ENCODE measurements at places on chromosomes 7 and 10.

DNA sequence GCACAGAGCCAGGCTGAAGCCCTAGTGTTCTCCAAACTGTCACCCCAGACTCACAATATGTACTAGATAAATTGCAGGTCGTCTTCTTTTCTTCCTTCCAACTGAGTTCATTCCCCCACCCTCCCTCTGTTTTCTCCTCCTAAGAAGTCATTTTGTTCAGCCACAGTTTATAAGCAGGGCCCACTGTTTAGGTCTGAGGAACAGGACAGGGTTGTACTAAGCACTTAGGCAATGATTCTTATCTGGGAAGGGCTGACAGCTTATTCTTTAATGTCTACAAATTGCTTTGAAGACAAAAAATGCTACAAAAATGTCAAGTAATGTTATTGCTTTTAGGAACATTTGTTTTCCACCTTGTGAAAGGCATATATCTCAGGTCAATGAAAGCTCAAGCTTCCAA lies 59.1 kb downstream of the CDC123 start:
- no peak for DNase-seq

DNA sequence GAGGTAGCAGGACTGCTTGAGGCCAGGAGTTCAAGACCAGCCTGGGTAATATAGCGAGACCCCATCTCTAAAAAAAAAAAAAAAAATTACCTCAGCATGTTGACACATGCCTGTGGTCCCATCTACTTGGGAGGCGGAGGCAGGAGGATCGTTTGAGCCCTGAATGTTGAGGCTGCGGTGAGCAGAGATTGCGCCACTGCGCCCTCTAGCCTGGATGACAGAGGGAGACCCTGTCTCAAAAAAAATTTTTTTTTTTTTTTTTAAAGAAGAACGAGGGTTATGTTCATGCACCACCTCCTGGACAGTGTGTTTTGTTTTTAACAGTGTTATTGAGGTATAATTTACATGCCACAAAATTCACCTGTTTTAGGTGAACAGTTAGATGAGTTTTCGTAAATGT lies 51.1 kb upstream of the SEPHS1 start:
- no peak for DNase-seq

DNA sequence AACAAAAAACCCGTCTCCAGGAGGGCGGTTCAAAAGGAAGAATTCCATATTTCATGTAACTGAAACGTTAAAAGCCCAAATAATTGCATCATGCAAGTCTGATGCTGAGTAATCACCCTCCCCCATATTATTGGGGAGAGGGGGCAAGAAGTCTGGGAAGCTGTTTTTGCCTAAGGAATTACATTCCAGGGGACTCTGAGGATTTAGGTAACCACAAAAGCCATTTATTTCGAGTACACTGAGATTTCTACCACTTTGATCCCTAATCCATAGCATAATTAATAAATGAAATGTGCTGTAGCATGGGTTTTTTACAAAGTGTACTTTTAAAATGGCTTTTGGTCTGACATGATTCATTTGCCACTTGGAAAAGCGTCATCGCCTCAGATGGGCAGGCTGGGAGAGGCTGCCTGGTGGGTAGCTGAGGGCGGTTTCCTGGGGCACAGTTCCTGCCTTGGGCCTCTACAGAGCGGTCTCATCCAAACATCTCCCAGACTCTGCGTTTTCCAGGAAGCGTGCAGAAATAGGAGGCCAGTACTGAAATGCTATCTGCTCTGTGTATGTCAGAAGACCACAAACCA lies 106.5 kb downstream of the TCF7L2 start:
- no peak for DNase-seq

DNA sequence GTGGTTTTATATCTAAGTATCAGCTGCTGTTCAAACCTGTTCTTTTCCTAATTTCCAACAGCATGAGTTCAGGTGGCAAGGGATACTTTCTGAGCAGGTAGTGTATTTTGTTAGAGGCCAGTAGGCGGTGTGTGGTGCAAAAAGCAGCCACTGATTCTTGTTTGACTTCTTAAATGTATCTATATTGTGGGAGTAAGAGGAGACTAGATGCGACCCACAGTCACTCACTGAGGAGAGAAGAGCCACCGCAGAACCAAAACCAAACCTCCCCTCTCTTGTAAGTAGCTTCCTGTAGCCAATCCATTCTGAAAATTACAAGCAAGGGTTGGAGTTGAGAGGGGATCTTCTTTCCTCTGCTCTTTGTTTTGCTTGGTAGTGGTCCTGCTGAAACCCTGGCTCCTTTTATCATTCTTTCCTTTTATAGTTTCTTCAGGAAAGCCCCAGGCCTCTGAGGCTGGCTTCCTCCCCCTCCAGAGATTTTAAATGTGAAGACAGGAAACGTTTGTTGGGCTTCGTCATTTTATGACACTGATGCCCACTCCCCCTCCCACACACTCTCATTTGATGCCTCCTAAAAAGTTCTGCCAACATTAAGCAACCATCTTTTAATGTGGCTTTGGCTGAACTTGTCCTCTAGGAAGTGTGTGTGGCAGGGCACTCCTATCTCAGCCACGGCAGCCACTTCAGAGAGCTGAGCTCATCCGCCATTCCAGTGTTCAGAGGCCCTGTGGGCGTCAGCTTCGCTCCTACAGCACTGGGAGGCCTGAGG lies 566.0 kb downstream of the SUGCT start:
- peak; percentile 19 for DNase-seq

DNA sequence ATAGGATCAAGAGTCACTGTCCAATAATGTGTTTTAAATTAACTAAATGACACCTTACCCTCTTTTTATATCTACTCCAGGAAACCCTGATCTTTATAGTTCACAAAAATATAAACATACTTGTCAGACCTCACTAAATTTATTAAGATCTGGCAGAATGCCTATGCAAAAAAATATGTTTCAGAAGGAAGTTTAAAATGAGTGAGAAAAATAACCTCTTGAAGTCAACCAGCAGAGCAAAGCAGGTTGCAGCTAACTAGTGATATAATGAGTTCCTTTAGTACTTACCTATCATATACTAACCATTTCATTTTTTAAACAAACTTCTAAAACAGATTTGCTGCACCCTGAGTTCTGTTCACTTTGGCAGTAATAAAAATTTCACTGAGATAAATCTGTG lies 14.0 kb upstream of the HGF start:
- DNase-seq, result no peak

GRCh38 chr10:51075873-51076229 lies 1.6 kb downstream of the PRKG1 start:
- no peak for DNase-seq

DNA sequence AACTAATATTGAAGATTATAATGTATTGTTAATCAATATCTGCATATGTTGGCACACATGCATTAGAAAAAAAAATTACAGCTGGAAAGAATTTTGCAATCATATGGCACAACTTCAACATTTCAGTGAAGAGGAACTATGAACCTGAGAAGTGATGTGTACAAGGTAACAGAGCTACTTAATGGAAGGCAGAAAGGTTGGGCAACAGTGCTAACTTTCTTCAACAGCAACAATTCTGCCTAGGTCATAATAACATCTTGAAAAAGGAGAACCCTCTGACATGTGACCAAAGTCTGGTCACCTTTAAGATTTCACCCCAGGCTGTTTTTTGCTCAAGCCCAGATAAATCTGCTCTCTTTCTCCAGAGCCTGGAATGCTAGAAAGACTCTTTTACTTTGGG lies 47.9 kb upstream of the SKAP2 start:
- DNase-seq, result peak; percentile 18

DNA sequence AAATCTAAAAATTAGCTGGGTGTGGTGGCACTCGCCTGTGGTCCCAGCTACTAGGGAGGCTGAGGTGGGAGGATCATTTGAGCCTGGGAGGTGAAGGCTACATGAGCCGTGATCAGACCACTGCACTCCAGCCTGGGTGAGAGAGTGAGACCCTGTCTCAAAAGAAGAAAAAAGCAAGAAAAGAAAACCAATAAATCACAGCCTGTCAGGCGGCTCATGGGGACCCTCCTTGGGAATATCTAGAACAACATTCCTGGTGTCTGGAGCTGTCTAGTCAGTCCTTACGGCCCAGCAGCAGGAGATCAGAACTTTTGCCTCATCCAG lies 130.6 kb upstream of the TNRC18 start:
- DNase-seq, result no peak

- DNase-seq, result no peak
Measured at GRCh38 chr7:29604052-29604451, 40.4 kb downstream of the PRR15 start.

GRCh38 chr7:97865104-97865503 lies 7.1 kb downstream of the ASNS start:
- no peak for DNase-seq

DNA sequence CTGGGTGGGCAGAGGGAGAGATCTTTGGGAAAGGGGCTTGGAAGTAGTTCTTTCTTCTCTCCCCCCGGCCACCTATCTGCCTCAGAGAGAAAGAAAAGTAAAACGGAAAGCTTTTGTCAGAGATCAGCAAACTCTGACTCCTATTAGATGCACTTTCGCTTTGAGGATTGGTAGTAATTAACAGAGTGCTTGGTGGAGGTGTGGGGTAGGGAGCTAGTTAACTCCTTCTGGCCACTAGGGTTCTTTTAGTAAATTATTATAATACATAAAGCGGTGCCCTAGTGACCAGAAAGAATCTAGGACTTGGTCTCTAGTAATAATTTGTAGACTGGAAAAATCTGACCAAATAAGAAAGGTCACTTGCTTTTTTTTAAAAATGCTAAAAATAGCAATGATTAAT lies 54.6 kb downstream of the CPVL start:
- peak; percentile 67 for DNase-seq

GRCh38 chr7:79185605-79186004 lies 267.9 kb downstream of the MAGI2 start:
- DNase-seq, result no peak

- no peak for DNase-seq
Measured at GRCh38 chr7:127768241-127768640, 116.2 kb downstream of the SND1 start.

- no peak for DNase-seq
Measured at GRCh38 chr10:127298381-127298780, 102.0 kb upstream of the INSYN2A start.

DNA sequence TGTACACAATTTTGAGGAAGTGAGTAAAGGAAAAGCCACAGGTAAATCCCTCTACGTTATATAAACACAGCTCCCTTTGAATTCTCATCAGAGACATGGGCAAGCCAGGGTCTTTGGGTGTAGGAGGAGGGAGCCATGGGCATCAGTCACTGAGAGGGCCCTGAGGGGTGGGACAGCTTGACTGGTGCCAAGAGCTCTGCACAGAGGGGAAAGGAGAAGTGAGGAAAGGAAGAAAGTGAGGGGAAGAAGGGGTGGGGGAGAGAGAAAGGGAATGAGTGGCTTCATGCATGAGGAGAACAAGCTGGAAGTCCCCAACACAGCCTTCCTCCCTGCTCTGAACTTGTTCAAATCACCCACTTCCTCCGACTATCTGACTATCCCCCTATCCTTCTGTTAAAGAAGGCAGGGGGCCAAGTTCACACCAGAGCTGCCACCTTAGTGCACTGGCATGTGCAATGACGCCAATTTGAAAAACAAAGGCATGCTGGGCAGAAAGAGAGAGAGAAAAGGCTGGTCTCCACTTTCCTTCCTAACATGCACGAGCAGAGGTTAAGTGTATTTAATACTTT lies 16.4 kb upstream of the RNF148 start:
- DNase-seq, result no peak

- DNase-seq, result no peak
Measured at GRCh38 chr7:116991233-116991632, 37.9 kb downstream of the ST7 start.

GRCh38 chr10:47176903-47177868 lies 122.8 kb upstream of the GDF10 start:
- no peak for DNase-seq

GRCh38 chr10:44153918-44154670 lies 230.8 kb downstream of the CXCL12 start:
- DNase-seq, result no peak
